ENCODE measurements at places on chromosomes 4 and X.

GRCh38 chr4:57443787-57444186, 333.6 kb upstream of the IGFBP7 start:
- no peak for DNase-seq

DNA sequence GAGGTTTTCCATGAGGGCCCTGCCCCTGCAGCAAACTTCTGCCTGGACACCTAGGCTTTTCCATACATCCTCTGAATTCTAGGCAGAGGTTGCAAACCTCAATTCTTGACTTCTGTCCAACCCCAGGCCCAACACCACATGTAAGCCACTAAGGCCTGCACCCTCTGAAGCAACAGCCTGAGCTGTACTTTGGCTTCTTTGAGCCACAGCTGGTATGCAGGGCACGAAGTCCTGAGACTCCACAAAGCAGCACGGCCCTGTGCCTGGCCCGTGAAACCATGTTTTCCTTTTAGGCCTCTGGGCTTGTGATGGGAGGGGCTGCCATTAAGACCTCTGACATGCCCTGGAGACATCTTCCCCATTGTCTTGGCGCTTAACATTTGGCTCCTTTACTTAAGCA, 728.4 kb upstream of the FTHL17 start:
- no peak for DNase-seq

DNA sequence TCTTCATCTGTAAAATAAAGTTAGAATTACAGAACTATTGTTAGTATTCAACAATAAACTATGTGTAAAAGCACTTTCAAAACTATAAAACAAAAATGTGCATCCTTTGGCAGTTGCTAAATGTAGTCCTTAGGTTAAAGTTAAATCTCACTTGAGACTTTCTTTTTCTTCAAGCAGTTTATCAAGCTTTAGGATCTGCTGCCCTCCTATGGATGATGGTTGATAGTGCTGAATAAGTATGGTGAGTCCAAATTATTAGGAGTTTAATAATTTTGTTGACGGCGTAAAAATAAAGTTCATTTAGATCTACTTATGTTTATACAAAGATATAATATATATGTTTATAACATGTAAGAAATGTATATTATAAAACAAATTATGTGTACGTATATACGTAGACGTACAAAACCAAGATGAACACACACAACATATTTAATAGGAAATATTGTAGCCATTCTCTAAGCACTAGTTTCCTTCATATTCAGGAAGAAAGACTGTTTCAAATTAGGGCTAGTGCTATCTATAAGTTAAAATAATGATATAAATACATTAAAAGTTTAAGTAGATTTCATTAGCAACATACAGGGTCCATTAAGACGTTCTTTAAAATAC, 22.3 kb downstream of the UGT2A2 start:
- DNase-seq = peak; percentile 38

DNA sequence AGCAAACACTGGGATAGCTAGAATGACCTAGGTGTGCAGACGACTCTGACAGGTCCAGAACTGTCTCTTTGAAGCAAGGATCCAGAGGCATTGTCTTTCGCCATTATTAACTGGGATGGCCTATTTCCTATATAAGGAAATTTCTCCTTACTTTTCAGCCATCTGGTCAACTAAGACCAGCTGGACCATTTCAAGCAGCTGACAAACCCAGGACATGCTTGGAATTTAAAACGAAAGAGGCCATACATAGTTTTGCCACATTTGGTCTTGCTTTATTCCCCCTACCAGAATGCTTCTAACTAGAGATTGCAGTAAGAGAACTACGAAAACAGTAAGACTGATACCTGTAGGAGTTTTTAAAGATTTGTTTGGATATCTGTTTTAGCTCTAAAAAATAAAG, 87.0 kb downstream of the GLRA2 start:
- no peak for DNase-seq

GRCh38 chrX:136304493-136304892, 3.7 kb downstream of the ADGRG4 start:
- DNase-seq = no peak

DNA sequence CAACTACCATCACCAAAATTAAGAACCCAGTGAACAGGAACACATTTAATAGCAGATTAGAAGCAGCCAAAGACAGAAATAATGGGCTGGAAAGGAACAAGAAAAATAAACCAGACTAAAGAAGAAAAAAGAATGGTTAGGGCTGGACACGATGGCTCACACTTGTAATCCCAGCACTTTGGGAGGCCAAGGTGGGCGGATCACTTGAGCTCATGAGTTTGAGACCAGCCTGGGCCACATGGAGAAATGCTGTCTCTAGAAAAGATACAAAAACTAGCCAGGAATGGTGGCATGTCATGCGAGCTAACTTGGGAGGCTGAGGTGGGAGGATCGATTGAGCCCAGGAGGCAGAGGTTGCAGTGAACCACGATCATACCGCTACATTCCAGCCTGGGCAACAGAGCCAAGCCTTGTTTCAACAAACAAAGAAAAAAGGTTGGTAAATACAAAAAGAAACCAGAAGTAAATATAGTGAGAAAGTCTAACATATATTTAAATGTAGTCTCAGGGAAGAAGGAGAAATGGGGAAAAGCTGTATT, 102.0 kb downstream of the AFAP1 start:
- no peak for DNase-seq

DNA sequence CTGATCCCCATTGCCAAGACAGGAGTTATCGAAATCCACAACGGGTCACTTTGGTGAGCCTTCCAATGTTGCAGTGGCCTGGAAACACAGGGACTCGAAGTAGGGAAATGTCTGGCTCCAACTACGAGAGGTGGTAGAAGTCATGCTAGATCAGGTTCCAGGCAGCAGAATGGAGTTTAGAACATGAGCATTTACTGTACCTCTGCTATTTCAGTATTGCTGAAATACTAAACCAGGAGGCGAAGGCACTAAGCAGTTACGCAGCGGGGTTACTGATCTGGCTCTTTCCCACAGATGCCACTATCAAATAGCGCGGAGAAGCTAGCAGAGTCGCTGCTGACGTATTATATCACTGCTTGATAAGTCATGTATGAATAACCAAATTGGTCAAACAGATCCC, 56.3 kb downstream of the PTCHD1 start:
- DNase-seq = no peak

DNA sequence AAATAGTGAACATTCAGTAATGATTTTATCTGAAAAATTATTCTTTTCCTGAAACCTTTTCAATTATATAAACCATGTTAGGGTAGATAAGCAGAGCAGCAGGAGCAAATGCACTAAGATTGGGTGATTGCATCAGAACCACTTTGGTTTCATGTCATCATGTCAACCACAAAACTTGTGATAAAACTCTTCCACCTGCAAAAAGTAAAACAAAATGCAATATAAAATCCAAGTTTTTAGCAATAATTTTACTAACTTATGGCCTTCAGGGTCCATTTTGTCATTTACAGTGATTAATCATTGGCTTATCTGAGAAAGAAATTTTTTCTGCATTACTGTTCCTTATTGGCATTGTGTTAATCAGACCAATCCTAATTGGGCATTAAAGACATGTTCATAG, 42.4 kb downstream of the NHS start:
- no peak for DNase-seq

DNA sequence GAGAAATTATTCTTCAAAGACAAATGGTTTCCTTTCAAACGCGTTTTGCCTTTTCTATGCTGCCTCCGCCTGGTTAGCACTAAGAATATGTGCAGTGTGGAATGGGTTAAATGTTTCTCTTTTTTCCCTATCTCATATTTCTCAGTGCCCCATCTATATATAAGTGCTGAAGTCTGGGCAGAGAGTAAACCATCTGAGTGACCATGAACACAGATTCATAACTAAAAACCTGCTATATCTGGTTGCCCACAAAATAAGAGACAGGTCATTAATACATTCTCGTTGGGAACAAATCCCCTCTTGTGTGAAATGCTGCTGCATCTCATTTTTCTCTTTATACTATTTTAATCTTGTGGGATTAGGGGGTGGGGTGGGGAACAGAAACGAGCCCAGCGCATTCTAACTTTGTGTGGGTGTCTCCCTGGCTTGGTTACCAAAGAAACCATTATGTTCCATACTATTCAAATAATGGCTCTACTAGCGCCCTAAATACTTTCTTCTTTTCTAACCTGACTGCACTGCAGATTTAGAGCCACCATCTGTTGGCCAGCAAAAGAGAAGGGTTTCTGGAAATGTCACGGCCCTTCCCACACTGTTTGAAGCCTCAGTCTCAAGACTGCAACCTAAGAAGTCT, 42.2 kb upstream of the PTCHD1 start:
- DNase-seq = peak; percentile 4

DNA sequence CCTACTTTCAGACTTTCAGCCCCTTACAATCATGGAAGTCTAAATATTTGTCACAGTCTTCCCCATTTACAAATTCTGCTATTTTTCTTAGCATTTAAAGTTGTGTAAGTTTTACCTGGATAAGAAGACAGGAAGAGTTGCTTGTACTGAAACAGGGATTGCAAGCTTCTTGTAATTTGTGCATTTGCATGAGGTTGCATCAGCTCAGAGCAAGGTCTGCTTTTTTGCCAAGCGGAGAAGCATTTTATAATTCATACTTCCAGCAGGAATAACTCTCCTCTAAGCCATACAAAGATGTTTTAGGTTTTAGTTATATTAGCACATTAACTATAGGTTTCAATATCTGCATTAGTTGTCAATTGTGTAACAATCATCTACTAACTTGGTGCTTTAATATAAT, 922.0 kb upstream of the PABPC4L start:
- no peak for DNase-seq

- no peak for DNase-seq
Observed at GRCh38 chrX:73289039-73289438, 74.4 kb upstream of the NAP1L2 start.

DNA sequence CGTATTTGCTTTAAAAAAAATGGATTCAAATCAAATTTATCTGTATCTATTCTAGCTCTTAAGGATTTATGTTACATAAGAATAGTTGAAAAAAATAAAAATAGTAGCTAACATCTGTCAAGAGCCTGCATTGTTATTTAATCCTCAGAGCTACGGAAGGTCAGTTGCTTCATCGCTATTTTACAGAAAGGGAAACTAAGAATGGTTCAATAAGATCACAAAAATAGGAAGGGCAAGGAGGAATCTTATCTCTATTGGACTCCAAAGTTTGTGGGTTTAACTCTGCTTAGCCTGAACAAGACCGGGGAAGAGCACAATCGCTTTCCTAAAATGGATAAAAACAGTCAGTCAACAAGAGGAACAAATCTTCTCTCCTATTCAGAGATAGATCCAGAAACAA, 270.2 kb upstream of the SMIM31 start:
- no peak for DNase-seq

- no peak for DNase-seq
Observed at GRCh38 chr4:140757232-140757630, 1.0 kb upstream of the TBC1D9 start.
